ENCODE measurements at places on chromosomes 6 and 20. TPM values are rescaled to one million over a fixed set of nuclear protein-coding genes. Genes with fewer than 3 reads are reported as not detected.

C20orf96 gene
- total RNA-seq = 10.2 TPM

- no peak overlapping the region for H3K27ac ChIP-seq
- H3K36me3 ChIP-seq = no peaks in the 10 kb centered on the region
- DNase-seq = no peak
- peaks cover 11% of the 10 kb centered on the region for H3K4me1 ChIP-seq
Measured at GRCh38 chr6:112432853-112433252, 85.7 kb downstream of the RFPL4B start.

GRCh38 chr6:85236636-85237035 lies 213.2 kb upstream of the NT5E start:
- no peaks in the 10 kb centered on the region for H3K36me3 ChIP-seq
- H3K4me3 ChIP-seq = no peak overlapping the region
- no peaks in the 10 kb centered on the region for H3K27me3 ChIP-seq
- no peak for DNase-seq

ARMC12 gene
- 0.73 TPM for total RNA-seq

Data from ovary (tissue), 10 donors.